Esophagus squamous epithelium (tissue), 5 donors: ENCODE measurements at places on chromosomes 6 and 20. TPM values are rescaled to one million over a fixed set of nuclear protein-coding genes. Genes with fewer than 3 reads are reported as not detected.

DNA sequence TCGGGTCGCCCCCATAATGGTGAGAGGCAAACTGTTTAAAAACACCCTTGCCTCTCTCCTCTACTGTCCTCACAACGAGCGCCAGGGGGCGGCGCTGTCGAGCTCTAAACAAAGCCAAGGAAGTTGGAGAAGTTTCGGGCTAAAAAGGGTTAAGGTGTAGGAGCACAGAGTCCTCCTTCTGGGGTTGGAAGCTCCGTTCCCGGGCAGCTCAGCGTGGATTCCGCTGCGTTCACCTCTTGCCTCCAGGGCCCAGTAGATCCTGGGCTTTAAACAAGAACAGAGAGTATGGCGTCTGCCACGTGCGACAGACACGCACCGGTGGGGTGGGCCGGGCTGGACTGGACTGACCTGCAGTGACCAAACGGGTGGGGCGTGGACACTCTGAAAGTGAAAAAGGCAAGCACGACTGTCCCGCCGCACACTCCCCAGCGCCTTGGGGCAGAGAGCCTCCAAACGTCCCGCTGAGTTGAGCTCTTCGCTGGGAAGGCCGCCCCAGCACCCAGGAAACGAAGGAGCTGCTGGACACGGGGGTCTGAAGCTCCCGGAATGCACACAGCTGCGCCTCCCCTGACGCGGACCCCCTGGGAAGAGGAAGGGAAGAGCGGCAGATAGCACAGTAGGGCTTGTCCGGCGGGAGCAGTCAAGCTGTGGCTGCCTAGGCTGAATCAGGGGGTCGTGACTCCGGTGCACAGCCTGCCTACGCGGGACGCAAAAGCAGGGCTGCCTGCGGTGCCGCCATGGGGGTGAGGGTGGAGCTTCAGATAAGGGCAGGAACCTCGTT is 1.6 kb upstream of the THBD start:
- no peaks in the 10 kb centered on the region for H3K27me3 ChIP-seq
- peak overlapping the region; percentile 98 for H3K27ac ChIP-seq
- DNase-seq: peak; percentile 33
- H3K4me3 ChIP-seq: peak overlapping the region; percentile 78
- H3K4me1 ChIP-seq: peaks cover 12% of the 10 kb centered on the region

ACTL10 gene
- total RNA-seq: 1.8 TPM

DNA sequence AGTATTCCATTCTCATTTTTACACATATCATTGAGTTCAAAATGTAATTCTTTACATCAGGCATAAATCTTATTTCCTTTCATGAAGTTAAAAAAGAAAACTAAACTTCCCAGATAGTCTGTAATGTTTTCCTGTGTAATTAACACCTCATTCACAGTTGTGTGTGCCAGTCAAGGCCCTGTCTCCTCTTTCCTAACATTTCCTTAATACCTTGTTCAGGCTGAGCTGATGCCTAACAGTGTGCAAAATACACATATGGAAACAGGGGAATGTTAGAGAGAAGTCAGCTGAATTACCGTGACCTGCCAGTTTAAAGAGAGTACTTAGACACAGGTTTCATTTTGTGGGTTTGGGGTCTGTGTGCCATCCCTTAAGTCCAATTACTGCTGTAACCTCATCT is 208.7 kb downstream of the COL9A1 start:
- H3K36me3 ChIP-seq: no peaks in the 10 kb centered on the region
- H3K4me1 ChIP-seq: no peaks in the 10 kb centered on the region
- H3K4me3 ChIP-seq: no peak overlapping the region
- no peak for DNase-seq
- no peaks in the 10 kb centered on the region for H3K27me3 ChIP-seq

CAP2 gene
- 5.5 TPM for total RNA-seq
